ENCODE measurements at places on chromosomes 6 and 20.

DNA sequence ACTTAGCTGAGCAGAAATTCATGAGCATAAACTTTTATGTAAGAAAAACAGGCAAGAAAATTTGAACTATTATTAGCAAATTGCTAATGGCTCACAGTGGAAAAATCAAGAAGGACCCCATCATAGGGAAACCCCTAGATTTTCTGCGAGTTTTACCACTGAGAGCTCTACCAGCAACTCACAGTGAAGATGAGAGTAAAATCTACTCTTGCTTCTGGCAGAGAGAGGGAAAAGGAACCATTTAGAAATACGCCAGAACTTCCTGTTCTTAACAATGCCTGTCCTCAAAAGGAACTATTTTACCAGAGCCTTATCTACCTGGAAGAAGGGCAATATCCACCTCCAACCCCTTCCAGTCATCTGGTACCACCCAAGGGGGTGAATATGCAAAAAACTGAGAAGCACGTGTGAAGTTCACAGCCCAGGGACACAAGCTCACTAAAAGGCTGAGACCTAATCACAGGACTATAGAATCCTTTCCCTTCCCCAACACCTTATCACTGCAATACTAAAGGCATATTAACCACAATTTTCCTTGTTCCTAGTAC is 34.4 kb upstream of the ASF1A start:
- no peak for DNase-seq

DNA sequence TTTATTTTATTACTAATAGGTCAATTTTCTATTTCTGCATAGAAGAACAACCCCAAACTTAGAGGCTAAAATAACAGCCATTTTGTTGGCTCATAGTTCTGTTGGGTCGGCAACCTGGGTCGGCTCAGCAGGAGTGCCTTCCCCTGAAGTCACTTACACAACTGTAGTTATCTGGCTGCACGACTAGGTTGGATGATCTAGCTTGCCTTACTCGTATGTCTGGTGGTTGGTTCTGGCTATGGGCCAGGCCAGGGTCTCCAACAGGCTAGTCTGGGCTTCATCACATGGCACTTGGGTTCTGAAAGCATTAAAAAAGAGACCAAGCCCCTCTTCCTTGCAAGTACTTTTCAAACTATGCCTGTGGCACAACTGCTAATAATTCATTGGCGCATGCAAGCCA is 53.5 kb downstream of the STXBP5 start:
- DNase-seq, result no peak

- no peak for DNase-seq
Measured at GRCh38 chr6:137365707-137366437, 128.3 kb downstream of the OLIG3 start.

DNA sequence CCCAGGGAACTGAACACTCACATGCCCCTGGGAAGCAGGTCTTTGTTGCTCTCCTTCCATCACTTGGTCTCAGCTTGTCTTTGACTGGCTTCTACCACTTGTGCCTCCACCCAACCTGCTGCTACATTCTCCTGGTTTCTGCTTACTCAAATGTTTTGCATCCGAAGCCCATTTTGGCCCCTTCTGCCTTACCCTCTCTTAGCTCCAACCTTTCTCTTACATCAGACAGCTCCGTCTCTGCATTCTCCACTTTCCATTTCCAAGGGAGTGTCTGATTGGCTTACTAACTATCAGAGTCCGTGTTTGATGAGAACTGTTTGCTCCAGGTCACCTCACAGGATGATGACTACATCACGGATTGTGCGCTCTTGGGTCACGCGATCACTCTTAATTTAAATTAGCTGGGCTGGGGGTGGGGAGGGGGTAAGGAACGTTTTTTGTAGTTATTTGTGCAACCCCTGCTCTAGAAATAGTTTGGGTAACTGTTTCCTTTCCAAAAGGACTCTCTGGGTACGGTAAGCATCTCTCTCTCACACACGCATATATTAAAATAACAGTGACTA is 844 bp upstream of the ABRACL start:
- peak; percentile 38 for DNase-seq

GRCh38 chr20:4813076-4813862 is 91.6 kb downstream of the PRND start:
- no peak for DNase-seq
